ENCODE measurements at places on chromosomes 11 and 22.

- DNase-seq = no peak
Measured at GRCh38 chr11:11486002-11486401, 133.0 kb upstream of the CSNK2A3 start.

GRCh38 chr22:46012881-46013281, 35.9 kb upstream of the WNT7B start:
- no peak for DNase-seq

DNA sequence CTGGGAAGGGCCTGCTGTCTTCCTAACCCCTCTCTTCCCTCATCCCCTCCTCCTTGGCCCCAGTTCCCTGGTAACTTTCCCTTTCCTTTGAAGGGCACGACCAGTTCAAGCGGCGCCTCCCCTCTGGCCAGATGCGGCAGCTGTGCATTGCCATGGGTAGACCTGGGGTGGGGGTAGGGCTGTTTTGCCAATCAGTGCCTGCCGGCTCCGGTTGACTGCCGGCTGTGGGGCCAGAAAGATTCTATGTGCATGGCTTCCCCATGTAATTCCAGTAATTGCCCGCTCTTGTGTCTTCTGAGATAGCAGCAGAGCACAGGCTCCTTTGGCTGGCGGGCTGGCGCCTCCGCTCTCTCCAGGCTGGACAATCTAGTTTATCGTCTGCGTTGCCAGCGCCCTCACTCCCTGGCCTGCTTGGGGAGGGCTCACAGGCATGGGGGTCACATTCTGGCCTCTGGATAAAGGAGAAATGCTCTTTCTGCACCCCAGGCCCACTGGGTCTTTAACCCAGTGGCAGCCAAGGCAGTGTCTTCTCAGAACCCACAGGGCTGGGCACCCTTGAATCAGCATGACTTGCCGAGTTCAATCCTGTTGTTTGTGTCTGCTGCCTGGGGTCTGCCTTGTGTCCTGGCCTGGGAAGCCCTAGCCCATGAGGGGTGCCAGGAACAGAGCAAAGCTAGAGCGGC, 9.4 kb downstream of the SIDT2 start:
- no peak for DNase-seq

DNA sequence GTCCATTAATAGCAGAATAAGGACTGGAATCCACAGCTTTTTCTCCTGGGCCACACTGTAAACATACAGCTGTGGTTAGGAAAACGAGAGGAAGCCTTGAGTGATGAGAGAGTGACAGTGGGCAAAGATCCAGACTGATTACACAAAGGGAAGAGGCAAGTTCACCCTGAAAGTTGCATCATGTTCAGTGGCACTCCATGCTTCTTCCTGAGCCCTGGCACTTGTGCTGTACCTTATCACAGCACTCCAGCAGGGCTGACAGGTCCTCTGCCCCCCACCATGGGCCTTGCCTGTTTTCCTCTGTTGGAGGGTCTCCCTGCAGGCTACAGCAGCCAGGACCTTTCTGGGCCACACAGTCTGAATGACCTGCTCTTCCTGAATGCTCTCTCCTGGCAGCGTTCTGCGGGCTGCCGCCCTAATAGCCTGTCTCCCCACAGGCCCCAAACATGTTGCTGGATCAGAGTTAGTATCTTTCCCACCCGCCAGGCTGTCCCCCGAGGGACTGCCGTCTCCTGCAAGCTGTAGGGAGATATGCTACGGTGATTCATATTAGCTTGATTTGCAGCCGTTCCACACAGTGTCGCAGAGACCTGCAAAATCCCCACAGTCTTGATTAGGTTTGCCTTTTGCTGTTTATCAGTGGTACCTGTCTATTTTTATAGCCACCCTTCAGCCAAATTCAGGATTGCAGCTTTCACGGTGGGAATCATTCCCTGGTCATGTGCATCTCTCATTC, 60.2 kb downstream of the NTM start:
- DNase-seq = no peak

DNA sequence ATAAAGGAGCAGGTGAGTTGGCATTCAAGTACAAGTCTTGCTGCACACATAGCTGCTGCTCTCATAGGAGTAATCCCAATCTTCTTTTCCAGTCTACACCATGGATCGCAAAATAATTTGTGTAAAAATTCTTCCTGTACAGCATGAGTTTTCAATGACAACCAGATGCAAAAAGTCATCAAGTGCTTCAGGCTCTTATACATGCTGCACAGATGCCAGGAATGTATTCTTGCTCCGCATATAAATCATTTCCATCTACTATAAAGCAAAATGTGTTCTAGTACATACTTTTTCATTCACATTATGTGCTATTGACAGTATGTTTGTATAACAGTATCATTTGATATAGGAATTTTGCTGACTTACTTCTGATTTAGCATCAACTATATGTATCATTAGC, 35.4 kb downstream of the NXPE2 start:
- no peak for DNase-seq

DNA sequence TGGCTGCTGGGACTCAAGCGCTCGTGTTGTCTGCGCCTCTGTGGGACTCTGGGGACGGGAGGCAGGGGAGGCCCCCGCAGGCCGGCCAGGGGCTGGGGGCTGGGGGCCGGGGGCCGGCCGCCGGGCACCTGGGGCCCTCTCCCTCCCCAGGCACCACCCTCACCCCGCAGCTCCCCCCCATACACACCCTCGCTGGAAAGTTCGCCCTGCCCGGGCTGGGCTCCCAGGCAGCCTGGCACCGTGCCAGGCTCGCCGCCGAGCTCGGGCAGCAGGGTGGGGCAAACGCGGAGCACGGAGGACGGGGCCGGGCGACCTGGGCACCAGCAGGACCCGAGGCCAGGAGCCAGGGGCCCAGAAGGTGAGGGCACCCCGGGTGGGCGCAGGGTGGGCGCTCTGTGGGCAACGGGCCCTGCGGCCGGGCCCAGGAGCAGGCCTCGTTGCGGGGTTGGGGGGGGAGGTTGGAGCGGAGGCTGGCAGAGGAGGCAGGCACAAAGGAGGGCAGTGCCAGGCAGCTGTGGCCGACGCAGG, 76.7 kb upstream of the WNT7B start:
- no peak for DNase-seq

- DNase-seq = no peak
Measured at GRCh38 chr11:111676878-111677585, 74.8 kb downstream of the SIK2 start.

DNA sequence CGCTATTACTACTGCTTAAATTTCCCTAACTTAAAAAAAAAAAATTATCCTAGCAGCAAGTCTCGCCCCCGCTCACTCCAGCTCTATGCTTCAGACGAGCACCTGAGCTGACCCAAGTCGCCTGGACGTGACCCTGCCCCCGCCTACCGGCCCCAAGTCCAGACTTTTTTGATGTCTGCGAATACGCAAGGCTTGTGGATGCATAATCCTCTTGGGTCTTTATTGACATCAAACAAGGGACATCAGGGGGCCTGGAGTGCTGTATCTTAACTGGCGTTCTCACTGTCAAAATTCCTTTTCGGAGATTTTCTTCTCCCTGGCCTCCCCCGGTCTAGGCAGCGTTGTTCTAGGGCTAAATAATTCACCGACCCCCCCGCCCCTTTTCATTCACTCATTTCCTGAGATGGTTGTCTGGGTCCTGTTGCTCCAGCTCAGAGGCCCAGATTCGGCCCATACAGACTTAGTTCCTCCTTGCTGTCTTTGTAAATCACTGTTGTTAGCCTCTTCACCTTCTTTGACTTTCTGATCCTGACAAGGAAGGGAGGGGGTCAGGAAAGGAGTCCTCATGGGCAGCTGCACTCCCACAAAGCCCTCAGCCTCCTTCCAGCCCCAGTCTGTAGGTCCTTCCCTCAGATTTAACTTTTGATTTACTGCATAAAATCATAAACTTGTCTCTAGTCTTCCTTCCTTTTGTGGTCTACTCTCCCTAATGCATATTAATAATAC, 601 bp upstream of the LRP4 start:
- no peak for DNase-seq
